ENCODE measurements at places on chromosomes 2 and 18.

DNA sequence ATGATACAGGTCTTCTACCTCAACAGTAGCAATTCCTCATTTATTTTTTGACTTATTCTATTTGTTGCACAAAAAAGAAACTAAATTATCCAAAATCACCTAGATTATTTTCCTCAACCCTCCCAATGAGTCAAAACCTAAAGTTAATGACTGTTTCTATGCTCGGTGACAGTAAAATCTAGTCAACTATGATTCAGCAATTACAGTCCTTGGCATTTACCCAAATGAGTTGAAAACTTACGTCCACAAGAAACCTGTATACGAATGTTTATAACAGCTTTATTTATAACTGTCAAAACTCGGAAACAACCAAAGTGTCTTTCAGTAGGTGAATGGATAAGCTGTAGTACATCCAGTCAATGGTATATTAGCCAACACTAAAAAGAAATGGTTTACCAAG lies 439.3 kb downstream of the CBLN2 start:
- DNase-seq = no peak

DNA sequence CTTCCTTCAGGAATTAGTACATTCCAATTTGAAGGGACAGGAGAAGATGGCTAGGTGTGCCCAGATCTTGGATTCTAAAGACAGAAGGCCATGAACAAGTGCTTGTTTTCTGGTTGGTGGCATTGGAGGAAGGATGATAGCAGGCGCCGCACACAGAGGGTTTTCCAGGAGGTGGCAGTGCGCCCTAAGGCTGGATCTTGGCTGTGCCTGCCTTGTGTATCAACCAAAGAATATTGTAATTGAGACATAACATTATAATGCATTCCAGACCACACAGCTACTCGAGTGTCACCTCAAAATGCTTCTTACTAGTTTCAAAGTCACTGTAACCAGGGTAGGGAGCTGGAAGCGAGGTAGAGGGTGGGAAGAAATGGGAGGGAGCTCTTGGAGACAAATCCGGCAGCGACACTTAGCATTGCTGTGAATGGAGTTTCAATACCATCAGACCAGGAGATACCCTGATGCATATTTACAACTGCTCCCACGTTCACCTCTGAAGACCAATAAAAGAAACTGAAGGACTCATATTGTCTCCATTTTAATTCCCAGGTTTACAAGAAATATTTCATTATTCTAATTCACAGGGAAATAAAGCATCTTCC lies 42.5 kb downstream of the CPO start:
- no peak for DNase-seq

DNA sequence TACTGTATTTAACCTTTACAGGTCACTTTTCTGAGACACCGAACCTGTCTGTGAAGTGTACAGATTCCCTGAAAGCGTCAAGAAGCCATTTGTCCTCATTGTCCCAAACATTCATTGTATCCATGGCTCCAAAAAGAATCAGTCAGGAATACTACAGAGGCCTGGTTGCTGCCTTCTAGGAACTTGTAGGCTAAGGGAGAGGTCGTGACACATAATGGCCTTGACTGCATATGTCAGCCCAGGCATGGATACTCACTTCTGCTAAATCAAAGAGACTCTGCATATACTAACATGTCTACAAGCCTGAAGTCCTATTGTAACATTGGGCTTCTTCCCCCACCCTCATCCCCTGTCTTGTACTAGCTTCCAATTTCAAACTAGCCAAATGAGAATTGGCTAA lies 40.2 kb downstream of the ONECUT2 start:
- DNase-seq = no peak

DNA sequence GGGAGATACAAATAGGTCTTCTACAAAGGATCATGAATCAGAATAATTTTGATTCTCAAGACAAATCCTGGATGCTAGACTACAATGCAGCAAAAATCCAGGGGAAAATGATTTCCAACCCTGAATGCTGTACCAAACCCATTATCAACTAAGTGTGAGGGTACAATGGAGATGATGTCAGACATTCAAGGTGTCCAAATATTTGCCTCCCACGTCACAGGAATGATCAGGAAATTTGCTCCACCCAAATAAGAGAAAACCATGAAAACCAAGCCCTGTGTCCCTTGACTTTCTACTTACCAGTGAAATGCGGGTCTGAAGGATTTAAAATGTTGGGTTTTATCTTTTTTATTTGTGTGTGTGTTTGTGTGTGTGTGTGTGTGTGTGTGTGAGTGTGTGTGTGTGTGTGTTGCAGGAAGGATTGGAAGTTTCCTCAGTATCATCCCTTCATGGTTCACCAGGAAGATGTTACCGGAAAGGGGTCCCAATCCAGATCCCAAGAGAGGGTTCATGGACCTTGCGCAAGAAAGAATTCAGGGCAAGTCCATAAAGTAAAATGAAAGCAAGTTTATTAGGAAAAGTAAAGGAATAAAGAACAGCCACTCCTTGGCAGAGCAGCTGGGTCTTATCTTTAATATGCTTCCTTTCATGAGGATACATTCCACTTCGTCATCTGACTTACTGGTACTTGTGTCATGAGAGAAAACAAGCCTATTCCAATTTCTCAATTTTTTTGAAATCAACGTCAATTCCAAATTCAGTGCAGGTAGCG lies 61.1 kb upstream of the ID2 start:
- DNase-seq = no peak

DNA sequence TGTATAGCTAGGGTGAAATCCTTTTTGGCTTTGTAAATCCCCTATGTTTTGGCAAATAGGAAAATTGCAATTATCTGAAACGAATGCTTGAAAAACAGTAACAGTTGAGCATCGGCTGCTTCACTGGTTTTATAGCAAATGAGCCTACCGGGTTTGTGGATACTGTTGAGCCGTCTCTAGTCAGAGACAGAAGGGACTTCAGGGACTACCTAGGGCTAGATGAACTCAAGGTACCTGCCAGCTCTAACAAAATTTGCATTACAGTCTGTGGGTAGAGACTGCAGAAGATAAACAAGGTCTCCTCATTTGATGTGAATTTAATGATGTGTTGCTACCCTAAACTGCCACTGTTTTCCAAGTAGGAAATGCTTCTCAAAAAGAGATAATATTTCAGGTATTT lies 101.1 kb downstream of the EML6 start:
- no peak for DNase-seq

GRCh38 chr2:153870308-153870707 lies 1.4 kb upstream of the GALNT13 start:
- DNase-seq = no peak

GRCh38 chr2:240626531-240627300 lies 1.4 kb downstream of the GPR35 start:
- DNase-seq = no peak

GRCh38 chr2:95738301-95738700 lies 146.5 kb downstream of the TRIM43 start:
- no peak for DNase-seq

DNA sequence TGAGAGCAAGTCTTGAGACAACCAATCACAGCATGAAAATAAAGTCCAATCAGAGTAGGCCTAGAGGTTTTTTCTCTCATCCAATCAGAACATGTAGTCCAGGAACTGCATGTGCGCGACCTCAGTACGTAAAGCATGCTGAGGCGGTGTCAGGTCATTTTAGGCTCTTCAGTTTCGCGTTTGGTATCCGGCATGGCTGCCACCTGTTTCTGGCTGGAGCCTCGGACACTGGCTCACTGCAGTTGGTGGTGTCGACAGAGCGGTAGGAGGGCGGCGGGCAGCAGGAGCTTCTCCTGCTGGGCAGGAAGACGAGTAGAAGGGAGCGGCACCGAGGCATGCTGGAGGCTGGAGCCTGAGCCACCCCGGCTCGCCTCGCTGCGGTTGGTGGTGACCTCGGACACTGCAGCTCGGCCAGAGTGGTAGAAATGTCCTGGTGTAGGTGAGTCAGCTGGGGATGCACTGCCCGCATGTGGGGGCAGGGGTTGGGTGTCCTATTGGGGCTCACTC lies 15.8 kb downstream of the CCDC74A start:
- no peak for DNase-seq

DNA sequence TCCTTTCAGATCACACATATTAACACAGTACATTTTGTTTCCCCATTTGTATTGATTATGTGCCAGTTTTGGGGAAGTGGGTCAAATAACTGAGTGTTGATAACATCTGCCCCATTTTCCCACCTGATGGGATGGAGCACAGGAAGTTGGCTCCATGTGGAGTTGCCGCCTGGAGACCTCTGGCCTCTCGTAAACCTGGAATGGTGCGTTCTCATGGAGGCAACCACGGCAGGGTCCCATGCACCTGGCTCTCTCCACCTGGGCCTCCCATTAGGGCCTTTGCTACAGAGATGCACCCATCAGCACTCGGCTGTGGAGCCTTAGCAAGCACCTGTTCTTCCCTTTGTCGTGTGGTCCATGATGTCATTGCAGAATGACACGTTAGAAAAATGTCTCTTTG lies 130.6 kb downstream of the MBP start:
- DNase-seq = no peak

GRCh38 chr18:36350251-36350651 lies 52.7 kb downstream of the FHOD3 start:
- no peak for DNase-seq

GRCh38 chr18:3709205-3709604 lies 259.2 kb downstream of the TGIF1 start:
- DNase-seq = no peak

DNA sequence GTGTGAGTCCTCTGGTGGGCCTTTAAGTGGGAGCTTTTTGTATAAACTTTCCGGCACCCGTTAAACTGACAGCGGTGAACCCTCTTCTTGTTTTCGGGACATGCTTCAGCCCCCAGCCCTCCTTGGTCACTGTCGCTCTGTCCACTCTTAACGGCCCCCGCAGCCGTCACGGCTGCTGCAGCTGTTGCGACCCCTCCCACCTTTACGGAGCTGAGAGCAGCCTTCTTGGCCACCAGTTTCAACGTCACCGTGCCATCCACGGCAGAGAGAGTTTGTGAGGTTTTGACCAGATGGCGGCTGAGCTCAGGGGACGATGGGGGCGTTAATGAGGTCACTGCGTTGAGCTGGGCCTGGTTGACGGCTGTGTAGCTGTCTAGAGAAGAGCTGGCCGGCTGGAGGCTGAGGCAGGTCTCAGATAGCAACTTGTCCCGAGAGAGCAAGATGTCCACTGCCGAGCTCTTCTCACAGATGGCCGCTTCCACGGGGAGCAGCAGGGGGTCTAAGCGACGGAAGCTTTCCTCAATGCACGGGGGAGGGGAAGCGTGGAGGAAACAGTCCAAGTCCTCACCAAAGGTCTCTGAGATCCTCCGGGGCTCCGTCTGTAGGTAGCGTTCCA lies 41.9 kb downstream of the KLF7 start:
- no peak for DNase-seq

DNA sequence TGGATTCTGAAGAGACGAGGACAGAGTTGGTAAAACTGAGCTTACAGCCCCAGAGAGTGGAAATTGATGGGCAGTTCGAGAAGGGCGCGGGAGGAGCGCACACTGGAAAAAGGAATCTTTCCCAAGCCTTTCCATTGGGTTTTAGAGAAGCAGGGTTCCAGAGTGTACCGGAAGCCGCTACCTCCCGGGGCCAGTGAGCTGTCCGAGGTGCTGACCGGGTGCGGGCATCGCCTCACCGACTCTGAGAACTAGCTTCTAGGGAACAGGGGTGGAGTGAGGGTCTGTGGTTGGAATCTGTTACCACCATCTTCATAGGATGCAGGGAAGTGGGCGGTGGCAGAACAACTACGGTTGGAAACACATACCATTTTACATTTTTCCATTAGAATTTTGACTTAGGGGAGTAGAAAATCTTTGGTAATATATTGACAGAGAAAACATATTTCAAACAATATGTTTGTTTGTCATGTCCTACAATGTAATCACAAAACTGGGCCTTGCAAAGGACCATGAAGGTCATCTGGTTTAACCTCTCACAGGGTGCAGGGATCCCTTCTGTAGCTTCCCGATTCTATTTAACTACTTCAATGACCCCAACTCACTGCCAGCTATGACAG lies 724 bp downstream of the NMS start:
- DNase-seq = no peak

DNA sequence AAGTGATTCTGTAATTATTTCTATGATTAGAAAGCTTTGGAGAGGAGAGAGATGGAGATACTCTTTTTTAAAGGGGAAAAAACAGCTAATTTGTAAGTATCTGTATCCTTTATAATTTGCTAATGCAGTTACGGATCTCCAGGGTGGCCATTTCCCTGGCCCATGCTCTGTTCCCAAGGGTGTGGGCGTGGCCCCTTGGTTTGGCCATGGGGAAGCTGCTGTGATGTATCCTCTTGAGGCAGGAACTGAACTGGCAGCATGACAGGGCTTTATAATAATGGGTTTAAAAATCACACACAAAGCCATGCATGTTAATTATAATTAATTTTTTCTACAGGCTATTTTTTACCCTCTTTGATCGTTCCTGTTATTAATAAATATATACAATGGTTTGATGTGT lies 27.0 kb downstream of the TRAPPC12 start:
- DNase-seq = no peak

GRCh38 chr18:10086458-10087210 lies 172.8 kb downstream of the VAPA start:
- no peak for DNase-seq

DNA sequence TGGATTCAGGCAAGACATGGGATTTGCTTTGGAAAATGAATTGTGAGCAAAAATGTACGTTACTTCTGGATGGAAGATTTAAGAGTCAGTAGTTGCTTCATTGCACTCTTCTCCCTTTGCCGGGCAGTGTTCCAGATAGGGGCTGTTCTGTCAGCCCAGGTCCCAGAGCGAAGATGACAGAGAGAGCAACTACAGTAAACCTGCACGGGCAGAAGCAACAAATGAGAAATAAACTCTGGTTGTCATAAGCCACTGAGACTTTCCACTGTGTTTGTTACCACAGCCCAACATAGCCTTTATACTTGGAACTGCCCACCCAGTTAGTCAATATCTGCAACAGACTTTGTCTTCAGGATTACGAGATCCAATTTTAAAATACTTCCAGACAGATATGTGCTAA lies 83.3 kb downstream of the CACNB4 start:
- no peak for DNase-seq

DNA sequence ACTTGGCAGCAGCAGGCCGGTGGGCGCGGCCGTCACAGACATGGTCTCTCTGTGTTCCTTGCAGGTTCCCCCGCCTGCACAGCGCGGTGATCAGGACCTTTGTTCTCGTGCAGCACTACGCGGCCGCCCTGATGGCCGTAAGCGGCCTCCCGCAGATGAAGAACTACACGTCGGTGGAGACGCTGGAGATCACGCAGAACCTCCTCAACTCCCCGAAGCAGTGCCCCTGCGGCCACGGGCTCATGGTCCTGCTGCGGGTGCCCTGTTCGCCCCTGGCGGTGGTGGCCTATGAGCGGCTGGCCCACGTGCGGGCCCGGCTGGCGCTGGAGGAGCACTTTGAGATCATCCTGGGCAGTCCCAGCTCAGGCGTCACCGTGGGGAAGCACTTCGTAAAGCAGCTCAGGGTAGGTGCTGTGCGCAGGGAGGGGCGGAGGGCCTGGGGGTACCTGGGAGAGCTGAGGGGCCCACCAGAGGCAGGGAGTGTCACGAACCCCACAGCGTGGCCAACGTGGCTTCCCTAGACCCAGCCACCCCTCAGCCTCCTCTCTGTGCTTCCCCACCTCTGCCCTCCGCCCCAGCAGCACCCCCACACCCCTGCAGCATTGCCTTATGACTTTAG lies 59.3 kb downstream of the NTSR2 start:
- no peak for DNase-seq

GRCh38 chr2:168155046-168155445 lies 92.3 kb downstream of the STK39 start:
- no peak for DNase-seq

- no peak for DNase-seq
Observed at GRCh38 chr18:23631746-23632145, 31.0 kb downstream of the ANKRD29 start.

All from D721Med (cell line).